ENCODE measurements at places on chromosomes 1 and 21.

GRCh38 chr1:212247179-212247721 lies 38.0 kb upstream of the PPP2R5A start:
- DNase-seq, result no peak

- peak; percentile 13 for DNase-seq
Measured at GRCh38 chr21:34367320-34367935, 3.6 kb downstream of the KCNE2 start.

DNA sequence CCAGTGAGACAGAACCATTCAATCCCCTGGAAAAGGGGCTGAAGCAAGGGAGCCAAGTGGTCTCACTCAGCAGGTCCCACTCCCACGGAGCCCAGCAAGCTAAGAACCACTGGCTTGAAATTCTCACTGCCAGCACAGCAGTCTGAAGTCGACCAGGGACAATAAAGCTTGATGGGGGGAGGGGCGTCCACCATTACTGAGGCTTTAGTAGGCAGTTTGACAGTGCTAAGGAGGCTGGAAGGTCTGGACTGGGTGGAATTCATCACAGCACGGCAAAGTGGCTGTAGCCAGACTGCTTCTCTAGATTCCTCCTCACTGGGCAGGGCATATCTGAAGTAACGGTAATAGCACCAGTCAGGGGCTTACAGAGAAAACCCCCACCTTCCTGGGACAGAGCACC lies 105.4 kb upstream of the GORAB start:
- DNase-seq, result no peak

- DNase-seq, result no peak
Measured at GRCh38 chr1:50423670-50424000, 392 bp upstream of the DMRTA2 start.

DNA sequence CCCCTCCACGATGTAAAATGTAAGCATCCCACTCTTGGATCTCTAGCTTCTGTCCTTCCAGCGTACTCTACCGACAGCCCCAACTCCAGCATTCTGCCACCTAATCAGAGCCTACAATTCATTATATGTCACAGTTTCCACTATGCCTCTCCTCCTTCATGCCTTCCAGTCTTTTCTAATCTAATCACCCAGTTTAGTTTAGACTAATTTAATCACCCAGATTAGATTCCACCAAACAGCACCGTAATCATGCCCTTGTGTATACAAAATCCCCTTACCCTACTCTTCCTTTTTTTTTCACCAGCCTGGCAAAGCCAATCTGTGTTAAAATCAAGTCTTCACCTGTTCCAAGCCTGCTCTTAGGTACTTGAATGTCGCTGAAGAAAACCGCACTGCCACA lies 49.8 kb upstream of the KANK4 start:
- DNase-seq, result no peak

- no peak for DNase-seq
Measured at GRCh38 chr1:33099290-33100118, 18.6 kb downstream of the AZIN2 start.

GRCh38 chr1:94597701-94598100 lies 56.1 kb upstream of the F3 start:
- DNase-seq, result no peak

- DNase-seq, result no peak
Measured at GRCh38 chr1:119898530-119898929, 2.2 kb upstream of the ADAM30 start.

DNA sequence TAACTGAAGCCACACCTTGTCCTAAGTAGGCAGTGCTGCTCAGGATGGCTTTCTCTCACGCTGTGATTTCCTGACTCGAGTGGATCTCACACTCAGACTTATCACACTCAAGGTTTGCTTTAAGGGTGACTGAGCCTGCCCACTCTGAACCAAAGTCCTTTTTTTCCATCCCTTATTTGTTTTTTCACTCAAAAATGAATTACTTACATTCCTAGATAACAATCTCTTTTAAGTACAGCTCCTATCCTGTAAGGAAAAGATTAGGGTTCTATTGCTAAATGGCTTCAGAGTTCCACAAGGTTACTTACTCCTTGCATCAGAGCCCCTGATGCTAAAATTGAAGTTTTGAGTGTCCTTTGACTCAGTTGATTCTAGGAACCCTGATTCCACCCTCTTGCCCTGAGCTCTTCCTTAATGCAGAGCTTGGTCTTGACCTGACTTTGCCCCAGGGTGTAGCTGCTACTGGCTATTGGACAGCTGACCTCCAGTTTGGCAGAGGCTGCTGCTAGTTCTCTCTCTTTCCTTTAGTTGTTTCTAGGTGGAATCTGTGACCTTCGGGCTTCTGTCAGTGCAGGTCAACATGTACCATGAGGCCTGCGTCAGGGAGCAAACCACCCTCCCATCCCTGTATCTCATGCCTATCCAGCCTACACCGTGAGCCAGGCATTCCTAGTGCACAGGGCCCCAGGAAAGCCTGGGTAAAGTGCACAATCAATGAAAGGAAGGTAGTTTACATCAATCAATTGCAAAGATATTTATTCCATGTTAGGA lies 80.1 kb upstream of the CD55 start:
- no peak for DNase-seq

GRCh38 chr1:5971471-5972197 lies 20.6 kb downstream of the NPHP4 start:
- no peak for DNase-seq

DNA sequence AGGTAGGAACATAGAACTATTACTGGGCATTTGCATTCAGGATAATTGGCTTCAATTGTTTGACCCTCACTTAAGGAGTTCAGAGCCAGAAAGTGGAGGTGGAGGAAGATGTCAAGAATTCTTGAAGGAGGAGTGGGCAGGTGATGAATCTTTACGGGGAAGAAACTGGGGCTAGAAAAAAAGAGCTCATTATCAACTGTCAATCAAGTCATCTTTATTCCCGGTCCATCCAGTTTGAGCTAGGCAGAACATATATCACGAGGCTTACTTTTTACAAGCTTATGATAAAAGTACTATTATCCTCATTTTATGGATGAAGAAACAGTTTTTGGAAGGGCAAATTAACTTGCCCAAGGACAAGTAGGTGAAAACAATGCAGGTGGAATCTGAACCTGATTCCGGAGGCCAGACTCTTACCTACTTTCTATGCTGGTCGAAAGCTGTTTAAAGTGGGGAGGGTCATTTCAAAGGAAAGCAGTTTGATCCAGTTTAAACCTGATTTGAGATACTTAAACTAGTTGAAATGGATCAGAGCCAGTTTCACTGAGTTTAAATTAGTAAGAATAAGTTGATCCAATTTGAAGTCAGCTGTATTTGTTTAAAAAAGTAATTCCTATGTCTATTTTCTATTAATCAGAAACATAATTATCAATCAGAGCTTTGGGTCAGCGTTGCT lies 13.3 kb upstream of the NBL1 start:
- no peak for DNase-seq

GRCh38 chr1:52632732-52633290 lies at the start of gene SHISAL2A:
Gene SHISAL2A, plus strand, starts transcription at chr1:52633168. Its CDS starts 326 bp downstream, at chr1:52633494.
- no peak for DNase-seq

- DNase-seq, result no peak
Measured at GRCh38 chr21:16323596-16323995, 593.8 kb downstream of the USP25 start.

GRCh38 chr1:226662642-226663326 lies 76.3 kb downstream of the ITPKB start:
- no peak for DNase-seq

GRCh38 chr1:47577303-47578025 lies 139.6 kb downstream of the FOXD2 start:
- DNase-seq, result no peak

DNA sequence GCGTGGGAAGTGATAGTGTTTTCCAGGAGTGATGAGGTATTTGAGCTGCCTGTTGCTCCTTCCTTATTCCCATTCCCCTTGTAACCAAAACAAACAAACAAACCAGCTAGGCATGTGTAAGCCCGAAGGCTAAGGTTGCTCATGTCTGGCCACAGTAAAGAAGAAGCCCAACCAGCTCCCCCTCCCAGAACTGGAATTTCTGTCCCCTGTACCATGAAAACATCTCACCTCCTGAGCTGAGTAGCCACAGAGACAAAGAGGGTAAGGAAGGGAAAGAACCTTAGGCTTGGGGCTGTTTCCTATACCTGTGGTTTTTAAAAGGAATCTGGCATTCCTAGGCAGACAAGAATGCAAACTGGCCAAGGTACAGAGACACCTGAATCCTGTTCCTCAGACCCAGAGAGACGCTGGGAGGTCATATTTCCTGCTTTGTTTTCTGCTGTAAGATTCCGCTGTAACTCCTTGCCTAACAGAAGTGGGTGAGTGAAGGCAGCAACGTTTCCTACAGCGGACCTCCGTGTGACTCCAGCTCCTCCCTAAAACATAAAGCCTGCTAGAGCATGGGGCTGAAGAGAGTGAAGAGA lies 41.7 kb upstream of the RAB4A start:
- no peak for DNase-seq

DNA sequence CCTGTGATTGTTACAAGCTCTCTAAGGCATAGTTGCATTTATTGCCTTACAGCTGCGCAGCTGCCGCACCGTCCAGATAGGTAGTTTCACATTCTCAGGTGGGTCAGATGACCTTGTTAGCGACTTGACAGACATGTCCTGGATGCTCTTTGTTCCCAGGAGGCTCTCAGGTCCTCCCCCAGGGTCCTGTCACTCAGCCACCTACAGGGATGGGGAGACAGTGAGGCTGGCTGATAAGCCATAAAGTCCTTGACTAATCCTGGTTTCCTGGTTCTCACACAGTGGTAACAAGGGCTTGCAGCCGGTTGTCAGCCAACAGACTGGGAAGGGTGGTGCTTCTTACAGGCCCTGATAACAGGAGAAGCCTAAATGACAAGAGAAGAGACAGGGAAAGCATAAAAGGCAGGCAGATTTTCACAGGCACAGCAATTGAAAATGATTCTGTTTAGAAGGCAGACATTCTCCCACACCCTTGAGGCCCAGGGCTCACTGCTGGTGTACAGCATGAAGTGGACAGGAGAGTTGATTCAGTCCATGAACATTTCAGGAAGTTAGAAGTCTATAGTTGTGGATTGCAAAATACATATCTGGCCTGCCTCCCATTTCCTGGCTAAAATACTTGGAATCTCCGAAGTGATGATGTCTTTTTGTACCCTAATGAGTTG lies 2.9 kb downstream of the ARF1 start:
- no peak for DNase-seq

DNA sequence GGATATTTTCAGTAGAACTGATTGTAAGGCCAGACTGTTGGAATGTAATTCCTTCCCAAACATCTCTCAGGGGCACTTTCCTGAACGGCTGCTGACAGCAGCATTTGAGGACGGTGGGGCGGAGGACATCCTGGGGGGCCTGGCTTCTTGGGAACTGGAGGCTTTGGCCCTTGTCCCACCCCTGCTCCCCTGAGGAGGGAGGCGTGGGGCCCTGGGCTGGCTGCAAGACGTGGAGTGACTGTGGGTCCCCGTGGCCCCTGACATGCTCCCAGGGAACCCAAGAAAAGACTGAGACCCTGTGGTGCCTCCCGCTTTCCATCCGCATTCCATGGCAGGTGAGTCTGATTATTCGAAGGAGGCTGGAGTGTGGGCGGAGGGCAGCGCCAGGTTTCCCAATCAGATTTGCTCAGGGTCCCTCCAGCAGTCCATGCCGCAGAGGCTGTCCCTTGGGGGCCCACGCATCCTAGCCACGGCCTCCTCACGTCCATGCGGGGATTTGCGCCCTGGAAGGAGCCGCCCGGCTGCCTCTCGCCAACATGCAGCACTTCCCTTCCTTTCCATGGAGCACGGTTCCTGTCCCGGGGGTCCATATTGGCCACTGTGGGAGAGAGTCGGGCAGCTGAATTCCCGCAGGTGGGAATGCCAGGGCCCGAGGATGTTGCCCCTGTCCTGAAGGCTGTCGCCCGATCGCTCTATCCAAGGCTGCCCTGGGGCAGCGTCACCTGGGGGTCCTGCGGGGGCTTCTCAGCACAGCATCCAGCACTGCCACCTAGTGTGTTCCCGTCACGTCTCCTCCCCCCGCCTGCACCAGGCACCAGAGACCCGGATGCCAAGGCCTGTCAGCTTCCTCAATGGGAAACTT lies 69.0 kb downstream of the FAAP20 start:
- no peak for DNase-seq

DNA sequence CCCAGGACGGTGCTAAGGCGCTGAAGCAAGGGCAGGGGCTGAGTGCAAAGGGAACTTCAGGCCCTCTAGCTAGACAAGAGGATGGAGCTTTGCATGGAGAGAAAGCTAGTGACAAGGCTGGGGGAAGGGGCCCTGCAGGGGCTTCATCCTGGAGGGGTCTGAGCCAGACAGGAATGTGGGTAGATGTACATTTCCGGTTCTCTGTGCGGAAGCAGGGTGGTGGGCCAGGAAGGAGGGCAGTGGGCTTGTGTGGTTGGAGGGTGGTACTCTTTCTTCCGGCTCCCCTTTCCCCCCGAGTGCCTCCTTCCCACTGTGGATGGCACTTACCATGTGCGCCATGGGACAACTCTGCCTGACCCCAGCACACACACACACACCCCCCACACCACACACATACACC lies 1.5 kb downstream of the KISS1 start:
- no peak for DNase-seq

DNA sequence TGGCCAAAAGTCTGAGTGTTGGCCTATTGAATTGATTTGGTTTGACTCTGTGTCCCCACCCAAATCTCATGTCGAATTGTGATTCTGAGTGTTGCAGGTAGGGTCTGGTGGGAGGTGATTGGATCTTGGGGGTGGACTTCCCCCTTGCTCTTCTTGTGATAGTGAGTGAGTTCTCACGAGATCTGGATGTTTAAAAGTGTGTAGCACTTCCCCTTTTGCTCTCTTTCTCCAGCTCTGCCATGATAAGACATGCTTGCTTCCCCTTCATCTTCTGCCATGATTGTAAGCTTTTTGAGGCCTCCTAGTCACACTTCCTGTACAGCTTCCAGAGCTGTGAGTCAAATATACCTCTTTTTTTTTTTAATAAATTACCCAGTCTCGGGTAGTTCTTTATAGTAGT lies 297.1 kb upstream of the ZRANB2 start:
- no peak for DNase-seq

GRCh38 chr1:153639280-153639679 lies 5.4 kb downstream of the CHTOP start:
- DNase-seq, result no peak

DNA sequence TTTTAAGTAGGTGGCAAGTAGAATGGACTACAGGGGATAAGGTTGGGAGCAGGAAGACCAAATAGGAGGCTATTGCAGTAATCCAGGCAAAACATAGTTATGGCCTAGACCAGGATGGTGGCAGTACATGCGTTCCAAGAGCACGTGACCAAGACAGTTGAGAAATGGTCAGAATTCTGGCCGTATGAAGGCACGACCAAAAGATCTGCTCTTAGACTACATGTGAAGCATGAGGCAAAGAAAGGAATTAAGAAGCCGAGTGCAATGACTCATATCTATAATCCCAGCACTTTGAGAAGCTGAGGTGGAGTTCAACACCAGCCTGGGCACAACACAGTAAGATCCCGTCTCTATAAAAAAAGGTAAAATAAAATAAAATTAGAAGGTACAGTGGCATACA lies 71.3 kb downstream of the LUZP1 start:
- DNase-seq, result no peak

- DNase-seq, result no peak
Measured at GRCh38 chr1:160499631-160500030, 23.4 kb downstream of the SLAMF6 start.

DNA sequence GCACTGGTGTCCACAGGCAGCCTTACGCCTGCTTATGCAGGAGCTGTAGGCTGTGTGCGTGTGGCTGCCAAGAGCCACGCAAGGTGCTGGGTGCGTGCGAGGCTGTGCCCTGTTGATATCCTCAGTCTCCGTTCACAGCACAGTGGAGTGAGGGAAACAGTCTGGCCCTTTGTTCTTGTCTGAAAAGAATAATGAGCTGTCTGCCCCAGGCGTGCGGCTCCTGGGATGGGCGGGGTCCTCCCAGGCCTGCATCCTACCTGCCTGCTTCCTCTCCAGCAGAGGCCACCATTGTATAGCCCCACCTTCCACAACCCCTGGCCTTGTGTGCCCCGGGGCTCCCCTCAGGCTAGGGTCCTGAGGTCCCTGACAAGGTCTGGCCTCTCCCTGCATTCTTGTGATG lies 47.0 kb upstream of the KDM4A start:
- DNase-seq, result no peak

All from NCI-H2081 treated with DMSO at 0.1 percent for 48 hours (cell line).